ENCODE measurements at places on chromosomes 3 and 15.
A peak's percentile ranks its signal among the peaks of the same experiment; 100 is the strongest.

- no peak for DNase-seq
Measured at GRCh38 chr3:37537914-37538691, 323.6 kb upstream of the CTDSPL start.

- no peak for DNase-seq
Measured at GRCh38 chr3:139441656-139442055, 34.7 kb downstream of the RBP2 start.

GRCh38 chr3:65963787-65964677 is 74.7 kb downstream of the MAGI1 start:
- peak; percentile 81 for DNase-seq

DNA sequence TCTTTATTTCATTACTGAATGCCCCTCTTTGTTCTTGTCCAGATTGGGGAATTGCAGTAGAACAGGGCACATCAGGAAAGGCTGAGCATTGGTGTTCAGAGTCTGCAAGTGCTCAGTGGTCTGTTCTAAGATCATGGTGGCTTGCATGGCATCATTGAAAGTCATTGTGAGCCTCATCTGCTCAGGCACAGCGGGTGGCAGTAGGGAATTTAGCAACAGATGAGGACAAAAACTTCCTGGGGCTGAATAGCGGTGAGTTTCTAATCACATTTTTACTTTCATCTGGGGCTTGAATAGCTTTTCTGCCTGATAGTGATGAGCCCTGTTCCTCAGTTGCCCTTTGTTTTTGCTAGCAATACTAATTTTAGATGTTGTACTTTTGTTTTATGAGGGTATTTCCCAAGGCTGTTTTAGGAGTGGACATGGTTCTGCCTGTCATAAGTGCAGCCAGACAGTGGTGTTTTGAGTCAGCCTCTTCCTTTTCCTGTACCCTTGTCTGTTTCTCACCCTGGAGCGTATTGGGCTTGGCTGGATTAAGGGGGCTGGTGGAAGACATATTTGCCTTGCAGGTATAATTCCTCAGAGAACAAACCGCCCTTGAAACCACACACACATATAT is 127.2 kb upstream of the IL12A start:
- DNase-seq: no peak

DNA sequence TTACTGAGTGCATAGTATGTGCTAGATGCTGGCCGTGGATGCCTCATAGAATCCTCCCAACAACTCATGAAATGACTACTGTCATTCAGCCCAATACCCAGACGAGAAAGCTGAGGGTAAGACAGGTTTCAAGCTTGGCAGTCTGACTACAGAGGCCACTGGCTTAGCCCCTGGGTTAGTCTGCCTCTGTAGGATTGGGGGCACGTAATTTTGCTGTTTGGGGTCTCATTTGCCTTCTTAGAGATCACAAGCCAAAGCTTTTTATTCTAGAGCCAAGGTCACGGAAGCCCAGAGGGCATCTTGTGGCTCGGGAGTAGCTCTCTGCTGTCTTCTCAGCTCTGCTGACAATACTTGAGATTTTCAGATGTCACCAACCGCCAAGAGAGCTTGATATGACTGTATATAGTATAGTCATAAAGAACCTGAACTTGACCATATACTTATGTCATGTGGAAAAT is 1.0 kb upstream of the CCR5 start:
- DNase-seq: no peak

DNA sequence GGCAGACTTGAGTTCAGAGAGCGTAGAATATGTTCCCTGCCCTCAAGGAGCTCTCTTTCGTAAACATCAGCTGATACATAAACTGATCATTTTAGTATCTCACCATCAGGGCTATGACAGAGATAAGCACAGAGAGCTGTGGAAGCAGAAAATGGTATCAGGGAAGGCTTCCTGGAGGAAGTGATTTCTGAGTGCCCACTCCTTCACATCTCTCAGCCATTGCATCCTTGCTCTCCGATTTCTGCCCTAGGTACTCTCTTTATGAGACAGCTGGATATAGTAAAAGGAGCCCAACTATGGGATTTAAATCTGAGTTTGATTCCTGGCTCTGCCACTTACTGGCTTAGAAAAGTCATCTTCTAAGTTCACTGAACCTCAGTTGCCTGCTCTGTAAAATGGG is 9.1 kb upstream of the AP2M1 start:
- DNase-seq: no peak

GRCh38 chr15:50117431-50118027 is 1.5 kb downstream of the ATP8B4 start:
- no peak for DNase-seq

GRCh38 chr3:3160826-3161225 is 18.7 kb downstream of the CRBN start:
- no peak for DNase-seq

GRCh38 chr3:40108643-40109042 is 200.9 kb upstream of the EIF1B start:
- DNase-seq: no peak

DNA sequence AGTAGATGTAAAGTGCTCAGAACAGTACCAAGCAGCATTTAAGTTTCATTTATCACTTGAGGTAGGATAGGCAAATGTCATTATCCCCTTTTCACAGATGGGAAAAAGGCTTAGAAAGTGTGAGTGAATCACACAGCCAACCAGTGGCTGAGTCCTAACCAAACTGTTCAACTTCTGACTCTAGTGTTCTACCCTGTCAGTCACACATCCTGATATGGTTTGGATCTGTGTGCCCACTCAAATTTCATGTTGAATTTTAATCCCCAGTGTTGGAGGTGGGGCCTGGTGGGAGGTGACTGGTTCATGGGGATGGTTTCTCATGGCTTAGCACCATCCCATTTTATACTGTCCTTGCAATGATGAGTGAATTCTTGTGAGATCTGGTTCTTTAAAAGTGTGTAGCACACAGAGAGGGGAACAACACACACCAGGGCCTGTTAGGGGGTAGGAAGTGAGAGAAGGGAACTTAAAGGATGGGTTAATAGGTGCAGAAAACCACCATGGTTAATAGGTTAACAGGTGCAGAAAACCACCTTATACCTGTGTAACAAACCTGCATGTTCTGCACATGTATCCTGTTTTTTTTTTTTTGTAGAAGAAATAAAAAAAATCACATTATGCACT is 304.7 kb downstream of the SUCLG2 start:
- DNase-seq: peak; percentile 8

- DNase-seq: no peak
Measured at GRCh38 chr15:41263891-41264351, 32.9 kb downstream of the CHP1 start.

DNA sequence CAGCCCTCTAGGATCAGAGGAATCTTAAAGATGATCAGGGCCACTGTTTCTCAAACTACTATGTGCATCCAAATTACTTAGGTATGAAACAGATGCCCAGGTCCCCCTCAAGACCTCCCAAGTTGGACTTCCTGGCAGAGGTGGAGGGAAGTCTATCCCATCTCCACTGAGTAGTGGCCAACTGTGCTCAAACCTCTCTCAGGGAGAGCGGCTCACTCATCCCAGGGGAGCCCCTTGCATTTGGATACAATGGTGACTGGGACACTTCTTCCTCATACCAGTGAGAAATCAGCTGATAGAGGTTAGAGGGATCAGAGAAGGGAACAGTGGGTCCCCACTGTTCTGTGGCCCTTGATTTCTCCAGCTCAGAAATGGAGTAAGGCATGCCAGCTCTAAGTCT is 8.7 kb upstream of the WNT7A start:
- DNase-seq: no peak

DNA sequence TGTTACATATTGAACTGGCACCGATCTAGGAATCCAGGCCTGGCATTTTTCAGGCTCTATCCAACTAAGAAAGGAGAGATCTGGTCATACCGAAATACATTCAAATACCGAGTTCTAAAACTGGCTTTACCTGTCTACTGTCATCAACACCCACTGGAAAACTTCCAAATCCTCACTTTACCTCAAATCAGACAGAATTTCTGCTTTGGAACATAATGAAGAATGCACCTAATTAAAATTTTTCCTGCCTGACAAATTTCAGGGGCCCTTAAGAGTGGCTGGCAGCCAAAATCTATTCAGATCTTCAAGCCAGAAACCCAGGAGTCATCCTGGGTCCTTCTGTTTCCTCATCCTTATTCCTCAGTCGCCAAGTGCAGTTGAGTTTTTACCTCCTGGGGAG is 198.6 kb upstream of the FEZF2 start:
- no peak for DNase-seq

DNA sequence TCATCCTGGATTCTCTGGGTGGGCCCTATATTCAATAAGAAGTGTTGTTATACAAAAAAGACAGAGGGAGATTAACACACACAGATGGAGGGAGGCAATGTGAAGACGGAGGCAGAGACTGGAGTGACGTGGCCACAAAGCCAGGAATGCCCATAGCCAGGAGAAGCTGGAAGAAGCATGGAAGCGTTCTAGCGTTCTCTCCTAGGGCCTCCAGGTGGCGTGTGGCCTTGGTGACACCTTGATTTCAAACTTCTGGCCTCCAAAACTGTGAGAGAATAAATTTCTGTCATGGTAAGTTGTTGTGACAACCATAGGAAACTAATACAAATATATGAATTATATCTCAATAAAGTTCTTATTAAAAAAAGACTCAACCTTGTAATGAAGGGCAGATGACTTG is 21.3 kb downstream of the THBS1 start:
- no peak for DNase-seq

DNA sequence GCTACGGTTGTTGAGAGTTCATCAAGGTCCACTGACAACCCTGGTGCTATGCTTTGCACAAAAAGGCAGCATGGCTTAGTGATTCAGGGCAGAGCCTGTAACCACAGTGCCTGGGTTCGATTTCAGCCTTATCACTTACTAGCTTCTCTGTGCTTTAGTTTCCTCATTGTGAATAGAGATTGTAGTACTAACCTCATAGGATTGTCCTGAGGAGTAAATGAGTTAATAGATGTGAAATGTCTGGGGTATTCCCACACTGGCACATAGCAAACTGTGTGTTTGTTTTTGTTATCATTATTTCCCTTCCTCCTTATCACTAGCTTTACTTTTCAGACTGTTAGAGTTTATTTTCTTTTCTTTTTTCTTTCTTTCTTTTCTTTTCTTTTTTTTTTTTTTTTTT is 16.3 kb downstream of the CRTAP start:
- no peak for DNase-seq

DNA sequence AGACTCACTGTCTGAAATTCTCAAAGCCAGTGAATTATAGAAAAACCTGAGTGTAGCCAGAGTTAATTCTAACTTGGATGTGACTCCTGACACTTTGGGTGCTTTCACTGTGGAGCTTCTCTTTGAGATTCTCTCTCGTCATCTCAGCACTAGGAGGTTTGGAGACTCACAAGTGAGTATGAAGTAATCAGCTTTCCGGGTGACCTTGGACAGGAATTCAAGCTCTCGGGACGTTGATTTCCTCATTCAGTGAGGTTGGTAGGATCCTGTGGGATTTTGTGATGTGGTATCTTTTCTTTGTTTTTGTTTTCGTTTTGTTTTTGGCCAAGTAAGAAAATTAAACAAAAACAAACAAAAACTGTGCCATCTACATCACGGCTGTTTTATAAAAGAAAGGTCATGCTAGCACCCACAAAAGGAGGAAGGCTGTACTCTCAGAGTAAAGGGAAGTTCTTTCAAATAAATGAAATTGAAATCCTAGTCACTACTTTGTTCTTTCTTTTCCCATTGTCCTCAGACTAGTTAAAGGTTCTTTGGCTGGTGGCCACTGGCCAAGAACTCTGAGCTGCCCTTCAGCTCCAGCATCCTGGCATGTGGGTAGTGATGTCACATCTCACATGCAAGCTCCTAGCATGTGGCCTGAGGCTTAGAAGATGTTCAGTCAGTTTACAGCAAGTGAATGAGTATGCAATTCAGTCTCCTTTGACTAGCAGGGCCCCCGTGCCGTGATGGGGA is 263.3 kb upstream of the TPM1 start:
- peak; percentile 65 for DNase-seq

- no peak for DNase-seq
Measured at GRCh38 chr3:101255441-101255840, 64.9 kb downstream of the IMPG2 start.

DNA sequence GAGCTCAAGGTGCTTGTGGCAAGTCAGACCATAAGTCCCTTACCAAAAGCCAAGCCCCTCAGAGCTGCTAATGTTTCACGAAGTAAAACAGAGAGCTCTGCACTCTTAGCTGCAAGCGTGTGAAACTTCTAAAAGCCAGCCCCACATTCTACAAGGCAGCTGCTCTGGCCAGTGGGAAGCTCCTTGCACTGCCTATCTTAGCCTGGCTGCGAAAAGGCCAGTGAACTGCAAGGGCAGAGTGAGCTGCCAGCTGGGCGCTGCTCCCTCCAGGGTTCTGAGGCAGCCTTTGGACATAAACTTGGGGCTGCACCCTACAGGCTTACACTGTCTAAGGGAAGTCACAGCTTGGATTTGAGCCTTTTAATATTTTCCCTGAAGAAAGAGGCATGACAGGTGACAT is 2.2 kb upstream of the MUSTN1 start:
- DNase-seq: no peak

- DNase-seq: peak; percentile 3
Measured at GRCh38 chr15:93485438-93486327, 396.7 kb upstream of the RGMA start.

DNA sequence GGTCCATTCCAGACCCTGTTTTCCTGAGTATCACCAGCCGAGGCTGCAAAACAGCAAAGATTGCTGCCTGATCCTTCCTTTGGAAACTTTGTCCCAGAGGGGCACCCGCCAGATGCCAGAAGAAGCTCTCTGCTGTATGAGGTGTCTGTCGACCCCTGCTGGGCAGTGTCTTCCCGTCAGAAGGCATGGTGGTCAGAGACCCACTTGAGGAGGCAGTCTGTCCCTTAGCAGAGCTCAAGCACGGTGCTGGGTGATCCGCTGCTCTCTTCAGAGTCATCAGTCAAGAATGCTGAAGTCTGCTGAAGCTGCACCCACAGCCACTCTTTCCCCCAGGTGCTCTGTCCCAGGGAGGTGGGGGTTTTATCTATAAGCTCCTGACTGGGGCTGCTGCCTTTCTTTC is 1121.2 kb downstream of the NSUN3 start:
- DNase-seq: no peak

DNA sequence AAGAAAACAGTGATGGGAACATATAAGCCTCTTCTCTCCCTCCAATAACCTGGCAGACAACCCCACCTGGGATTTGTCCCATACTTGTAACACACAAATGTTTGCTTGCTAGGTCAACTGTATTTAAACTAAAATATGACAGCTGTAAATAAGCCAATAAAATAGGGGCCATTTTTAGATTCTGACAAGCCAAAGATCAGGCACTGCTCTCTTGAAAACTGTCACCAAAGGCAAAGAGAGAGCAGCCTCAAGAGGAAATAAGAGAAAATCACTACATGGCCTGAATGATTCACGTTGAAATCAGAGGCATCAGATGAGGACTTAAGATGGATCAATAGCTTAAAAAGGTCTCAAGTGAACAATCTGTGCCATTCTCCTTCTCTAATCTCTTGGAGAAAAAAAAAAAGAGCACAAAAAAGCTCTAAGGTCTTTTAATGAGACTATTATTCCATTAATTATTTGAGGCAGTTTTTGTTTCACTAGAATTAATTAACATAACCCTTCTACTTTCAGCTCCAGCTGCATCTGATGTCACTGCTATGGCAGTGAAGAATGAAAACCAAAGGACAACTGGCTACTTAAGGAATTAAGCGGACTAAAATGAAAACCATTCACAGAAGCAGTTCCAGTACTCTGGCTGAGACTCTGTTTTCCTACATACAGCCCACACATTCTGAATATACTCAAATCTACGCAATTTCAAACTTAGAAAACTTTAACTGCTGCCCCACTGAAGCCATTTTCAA is 19.0 kb downstream of the MYO5A start:
- DNase-seq: no peak

- DNase-seq: no peak
Measured at GRCh38 chr15:62125773-62126172, 39.3 kb downstream of the C2CD4B start.

All from stromal cell of bone marrow (primary cell).